Renal cortical epithelial cell (primary cell): ENCODE measurements at places on chromosomes 3 and 15. TPM values are rescaled to one million over a fixed set of nuclear protein-coding genes. Genes with fewer than 3 reads are reported as not detected.

- DNase-seq: no peak
Measured at GRCh38 chr15:101590785-101591184, 61.4 kb downstream of the TM2D3 start.

- no peak for DNase-seq
Measured at GRCh38 chr15:55499151-55499550, 8.9 kb downstream of the DNAAF4 start.

GRCh38 chr15:34514251-34514670 lies 69.2 kb downstream of the GOLGA8B start:
- DNase-seq: no peak

DNA sequence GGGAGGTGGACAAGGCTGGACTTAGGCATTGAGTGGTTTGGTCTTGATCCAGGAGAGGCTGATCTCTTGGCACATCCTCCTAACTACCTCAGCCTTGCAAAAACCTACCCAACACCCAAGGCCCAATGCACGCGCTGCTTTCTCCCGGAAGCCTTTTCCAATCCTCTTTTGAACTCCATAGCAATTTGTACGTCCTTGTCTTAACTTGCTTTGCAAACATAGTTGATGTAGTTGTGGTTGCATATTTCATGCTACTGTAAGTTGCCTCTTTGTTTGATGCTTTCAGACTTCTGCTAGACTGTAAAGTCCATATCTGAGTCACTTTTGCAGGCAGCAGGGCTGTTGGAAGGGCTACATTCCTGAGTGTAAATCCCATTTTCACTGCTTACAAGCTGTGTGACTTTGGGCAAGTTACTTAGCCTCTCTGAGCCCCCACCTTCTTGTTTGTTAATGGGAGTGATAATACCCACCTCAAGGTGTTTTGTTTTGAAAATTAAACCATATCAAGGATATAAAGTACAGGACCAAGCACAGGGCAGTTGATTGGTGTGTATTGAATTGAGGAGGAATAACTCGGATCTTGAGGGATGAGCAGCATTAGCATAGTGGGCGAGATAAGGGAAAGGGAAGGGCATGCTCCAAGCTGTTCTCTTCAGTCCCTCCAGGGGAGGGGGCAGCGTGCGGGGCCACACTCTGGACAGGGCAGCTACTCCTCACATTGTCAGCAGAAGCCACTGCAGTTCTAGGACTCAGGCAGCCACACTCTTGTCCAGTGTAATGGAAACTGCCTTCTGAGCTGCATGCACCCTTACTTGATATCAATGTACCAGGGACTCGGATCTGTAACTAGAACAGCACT lies 28.8 kb downstream of the SIAH2 start:
- DNase-seq: no peak

DNA sequence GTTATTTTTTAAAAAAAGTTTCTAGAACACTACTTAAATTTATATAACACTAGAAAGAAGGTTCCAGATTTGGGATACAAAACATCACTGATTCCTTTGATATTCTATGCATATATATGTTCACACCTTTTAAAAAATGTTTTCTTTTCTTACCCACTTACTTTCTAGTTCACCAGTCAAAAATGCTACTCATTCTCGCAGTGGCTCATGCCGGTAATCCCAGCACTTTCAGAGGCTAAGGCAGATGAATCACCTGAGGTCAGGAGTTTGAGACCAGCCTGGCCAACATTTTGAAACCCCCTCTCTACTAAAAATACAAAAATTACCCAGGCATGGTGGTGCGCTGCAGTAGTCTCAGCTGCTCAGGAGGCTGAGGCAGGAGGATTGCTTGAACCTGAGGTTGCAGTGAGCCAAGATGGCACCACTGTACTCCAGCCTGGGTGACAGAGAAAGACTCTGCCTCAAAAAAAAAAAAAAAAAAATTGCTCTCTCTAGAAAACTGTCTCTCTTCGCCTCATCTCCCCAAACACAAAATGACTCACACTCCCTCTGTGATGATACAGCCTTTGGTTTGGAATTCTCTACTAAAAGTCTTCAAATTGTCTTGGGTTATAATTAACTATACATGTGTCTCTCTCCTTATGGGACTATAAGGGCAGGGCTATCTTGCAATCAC lies 52.6 kb upstream of the TGFBR2 start:
- peak; percentile 74 for DNase-seq

DNA sequence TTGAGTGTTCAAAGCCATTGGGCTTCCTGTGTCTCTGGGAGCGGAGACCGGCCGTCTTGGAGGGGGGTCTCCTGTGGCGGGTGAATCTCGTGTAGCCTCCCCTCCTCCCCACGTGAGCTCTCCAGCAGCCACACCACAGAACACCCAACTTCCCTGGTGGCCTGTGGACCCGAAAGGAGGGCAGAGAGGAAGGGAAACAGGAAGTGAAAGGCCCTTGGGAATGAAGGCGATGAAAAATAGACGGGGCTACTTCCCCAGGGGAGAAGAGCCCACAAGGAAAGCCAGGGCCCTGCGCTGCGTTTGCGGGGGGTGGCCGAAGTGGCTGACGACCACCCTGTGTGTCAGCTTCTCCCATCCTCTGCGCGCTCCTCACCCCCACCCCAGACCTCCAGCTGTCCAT lies 5.4 kb downstream of the ANKRD63 start:
- DNase-seq: no peak

- DNase-seq: peak; percentile 78
Measured at GRCh38 chr3:100992231-100993012, 799 bp downstream of the ABI3BP start.

GRCh38 chr3:195004512-195005250 lies 266.3 kb downstream of the XXYLT1 start:
- DNase-seq: no peak

GRCh38 chr3:142898346-142899213 lies 9.7 kb upstream of the PCOLCE2 start:
- DNase-seq: no peak

DNA sequence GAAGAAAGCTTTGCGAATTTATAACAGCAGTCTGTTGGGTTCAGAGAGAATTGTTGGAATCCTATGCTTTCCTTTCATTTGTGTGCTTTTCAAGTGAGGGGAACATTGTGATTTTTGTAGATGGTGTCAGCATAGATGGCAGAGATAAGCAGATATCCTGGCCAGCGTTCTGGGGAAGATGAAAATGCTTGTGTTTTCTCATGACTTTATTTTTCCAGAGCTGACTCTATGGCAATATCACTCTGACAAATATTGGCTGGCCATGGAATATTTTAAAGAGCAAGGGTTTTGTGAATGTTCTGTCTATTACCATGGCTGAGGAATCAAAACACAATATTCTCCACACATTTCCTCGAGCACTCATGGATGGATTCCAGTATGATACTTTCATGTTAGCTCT lies 108.8 kb downstream of the MITF start:
- DNase-seq: no peak

GRCh38 chr3:97970156-97970555 lies 2.1 kb downstream of the RIOX2 start:
- DNase-seq: no peak

GRCh38 chr15:99185414-99186130 lies 63.8 kb downstream of the TTC23 start:
- no peak for DNase-seq

DNA sequence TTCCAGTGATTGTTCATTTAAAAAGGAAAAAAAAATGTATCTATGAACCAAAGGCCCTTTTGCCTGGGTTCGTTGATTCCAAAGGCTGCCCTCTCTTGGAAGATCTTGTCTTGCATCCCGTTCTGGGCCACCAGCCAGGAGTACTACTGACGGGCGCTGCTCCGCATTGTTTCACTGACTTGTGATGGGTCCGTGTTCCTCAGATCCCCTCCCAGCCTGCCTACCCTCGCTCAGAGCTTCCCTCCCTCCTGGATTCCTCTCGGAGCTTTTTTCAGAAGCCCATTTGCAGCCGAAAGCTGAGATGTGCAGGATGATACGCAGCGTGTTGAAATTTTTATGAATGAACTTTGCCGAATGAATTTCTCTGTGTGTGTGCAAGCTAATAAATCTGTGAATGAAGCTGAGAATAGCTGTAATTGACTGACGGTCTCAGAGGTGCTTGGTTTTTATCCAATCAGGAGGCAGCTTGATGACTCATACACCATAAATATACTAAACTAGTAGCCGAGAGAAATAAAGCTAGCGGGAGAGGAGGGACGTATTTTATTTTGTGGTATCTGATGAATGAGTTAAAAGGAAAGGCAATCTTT lies at the start of gene SHC4:
TSS of gene SHC4 (minus strand) at position 396 of the 590 bp plus-strand sequence. CDS start 904 bp downstream, outside the sequence.
- peak; percentile 85 for DNase-seq

- DNase-seq: no peak
Measured at GRCh38 chr15:63331456-63331855, 50.2 kb downstream of the CA12 start.

- no peak for DNase-seq
Measured at GRCh38 chr3:142459096-142459495, 11.3 kb upstream of the XRN1 start.

GRCh38 chr15:98853161-98853560 lies 154.4 kb downstream of the PGPEP1L start:
- DNase-seq: peak; percentile 77

GRCh38 chr3:143280984-143281383 lies 161.4 kb downstream of the CHST2 start:
- DNase-seq: peak; percentile 25

- peak; percentile 33 for DNase-seq
Measured at GRCh38 chr3:164235289-164236028, 842.8 kb downstream of the SI start.

DNA sequence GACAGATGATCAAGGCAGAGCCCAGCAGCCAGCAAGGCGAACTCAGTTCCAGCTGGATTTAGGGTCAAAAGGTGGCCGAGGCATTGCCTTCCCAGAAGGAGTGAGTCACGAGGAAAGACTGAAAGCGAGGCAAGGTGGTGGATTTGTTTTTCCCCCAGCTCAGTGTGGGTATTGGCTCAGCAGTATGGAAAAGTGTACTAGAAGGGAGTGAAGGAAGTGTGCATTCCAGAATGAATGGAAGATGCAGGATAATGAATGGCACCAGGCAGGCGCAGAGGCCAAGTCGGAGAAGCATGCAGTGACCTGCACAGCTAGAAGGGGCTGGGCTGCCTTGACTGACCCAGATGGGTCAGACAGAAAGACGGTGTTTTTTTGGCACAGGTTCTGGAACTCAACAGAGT lies 46.3 kb downstream of the FOXP1 start:
- peak; percentile 97 for DNase-seq

- DNase-seq: peak; percentile 59
Measured at GRCh38 chr15:85473455-85473854, 93.1 kb downstream of the AKAP13 start.

DPP8 gene
- 47.1 and 52.7 TPM in 2 replicates for total RNA-seq

NXPE3 gene
- total RNA-seq: 15.5 and 32.0 TPM in 2 replicates

PLA2G4E gene
- not detected in 2 replicates for total RNA-seq

INO80 gene
- total RNA-seq: 21.2 and 33.9 TPM in 2 replicates

PATL2 gene
- not detected in 2 replicates for total RNA-seq

ZPLD1 gene
- 58.6 and 74.8 TPM in 2 replicates for total RNA-seq

BBX gene
- 65.8 and 141 TPM in 2 replicates for total RNA-seq
